ENCODE measurements at places on chromosomes 1 and 21.

DNA sequence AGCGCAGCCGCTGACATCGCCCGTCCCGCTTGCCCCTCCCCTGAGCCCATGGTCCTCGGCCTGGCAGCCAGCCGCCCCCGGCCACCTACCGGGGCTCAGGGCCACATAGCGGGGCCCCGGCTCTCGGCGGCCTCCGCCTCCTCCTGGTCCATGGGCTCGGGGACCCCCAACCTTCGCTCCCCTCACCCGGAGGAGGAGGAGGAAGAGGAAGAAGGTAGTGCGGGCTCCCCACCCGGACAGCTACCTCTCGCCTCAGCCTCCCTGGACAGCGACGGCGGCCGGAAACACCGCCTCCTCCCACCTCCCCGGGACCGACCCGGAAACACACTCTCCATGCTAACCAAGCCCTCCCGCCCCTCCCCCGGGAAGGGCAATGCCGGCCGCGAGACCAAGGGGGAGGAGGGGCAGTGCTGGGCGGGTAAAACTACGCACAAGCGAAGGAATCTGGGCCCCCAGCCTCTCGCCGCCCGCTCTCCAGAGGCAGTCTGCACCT lies at the start of gene KIAA0319L:
Gene KIAA0319L, minus strand, starts transcription at position 286 of the 493 bp plus-strand sequence. CDS start 2,912 bp downstream, outside the sequence.
- peak; percentile 84 for DNase-seq

GRCh38 chr1:72601035-72601674 lies 318.8 kb upstream of the NEGR1 start:
- DNase-seq, result no peak

- peak; percentile 7 for DNase-seq
Measured at GRCh38 chr1:208631506-208631905, 387.3 kb upstream of the PLXNA2 start.

- DNase-seq, result no peak
Measured at GRCh38 chr21:46111193-46111571, 13.3 kb downstream of the COL6A2 start.

DNA sequence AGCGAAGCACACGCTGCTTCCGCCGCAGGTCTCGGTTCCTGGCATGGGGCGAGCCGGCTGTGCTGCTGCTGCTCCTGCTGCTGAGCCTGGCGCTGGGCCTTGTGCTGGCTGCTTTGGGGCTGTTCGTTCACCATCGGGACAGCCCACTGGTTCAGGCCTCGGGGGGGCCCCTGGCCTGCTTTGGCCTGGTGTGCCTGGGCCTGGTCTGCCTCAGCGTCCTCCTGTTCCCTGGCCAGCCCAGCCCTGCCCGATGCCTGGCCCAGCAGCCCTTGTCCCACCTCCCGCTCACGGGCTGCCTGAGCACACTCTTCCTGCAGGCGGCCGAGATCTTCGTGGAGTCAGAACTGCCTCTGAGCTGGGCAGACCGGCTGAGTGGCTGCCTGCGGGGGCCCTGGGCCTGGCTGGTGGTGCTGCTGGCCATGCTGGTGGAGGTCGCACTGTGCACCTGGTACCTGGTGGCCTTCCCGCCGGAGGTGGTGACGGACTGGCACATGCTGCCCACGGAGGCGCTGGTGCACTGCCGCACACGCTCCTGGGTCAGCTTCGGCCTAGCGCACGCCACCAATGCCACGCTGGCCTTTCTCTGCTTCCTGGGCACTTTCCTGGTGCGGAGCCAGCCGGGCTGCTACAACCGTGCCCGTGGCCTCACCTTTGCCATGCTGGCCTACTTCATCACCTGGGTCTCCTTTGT lies 2.6 kb downstream of the TAS1R3 start:
- DNase-seq, result no peak

DNA sequence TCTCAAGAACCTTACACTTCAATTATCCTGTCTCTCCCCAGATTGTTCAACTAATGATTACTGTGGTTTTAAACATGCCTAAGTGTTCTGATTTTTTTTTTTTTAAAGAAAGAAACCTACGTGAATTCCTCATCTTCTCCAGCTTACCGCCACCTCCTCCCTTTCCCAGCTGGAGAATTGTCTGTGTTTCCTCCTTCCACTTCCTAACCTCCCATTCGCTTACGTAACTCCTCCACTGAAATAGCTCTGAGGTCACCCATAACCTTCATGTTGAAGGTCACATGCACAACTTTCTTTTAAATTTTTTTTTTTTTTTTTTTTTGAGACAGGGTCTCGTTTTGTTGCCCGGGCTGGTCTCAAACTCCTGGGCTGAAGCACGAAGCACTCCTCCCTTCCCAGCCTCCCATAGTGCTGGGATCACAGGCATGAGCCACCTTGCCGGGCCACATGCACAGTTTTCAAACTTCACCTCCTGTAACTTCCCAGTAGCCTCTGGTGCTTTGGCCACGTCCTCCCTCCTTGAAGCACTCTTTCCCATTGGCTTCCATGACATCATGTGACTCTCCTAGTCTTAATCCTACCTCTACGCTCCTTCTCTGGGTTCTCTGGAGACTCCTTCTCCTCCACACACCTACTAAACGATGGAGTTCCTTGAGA lies 9.8 kb upstream of the CAPZB start:
- DNase-seq, result no peak

- no peak for DNase-seq
Measured at GRCh38 chr1:54342288-54342687, 63.9 kb downstream of the SSBP3 start.

DNA sequence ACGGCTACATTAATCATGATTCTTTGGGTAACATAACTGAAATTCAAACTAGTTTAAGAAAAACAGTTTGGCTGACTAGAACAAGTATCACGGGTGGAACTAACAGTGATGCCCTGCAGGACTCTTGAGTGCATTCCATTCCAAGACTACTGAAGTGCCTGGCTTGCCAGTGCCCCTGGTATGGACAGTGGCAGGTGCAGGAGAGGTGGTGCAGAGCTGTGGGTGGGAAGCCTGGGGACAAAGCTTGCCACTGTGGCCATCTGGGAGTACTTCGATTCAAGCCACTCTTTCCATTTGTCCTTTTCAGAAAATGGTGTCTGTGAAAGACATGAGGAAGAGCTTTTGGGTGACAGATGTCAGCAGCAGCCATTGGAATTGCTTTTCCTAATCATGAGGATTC lies 166.5 kb downstream of the RRAGC start:
- no peak for DNase-seq

- DNase-seq, result no peak
Measured at GRCh38 chr1:1439546-1440261, 4.2 kb downstream of the VWA1 start.

GRCh38 chr1:53377438-53377841 lies 49.6 kb upstream of the LRP8 start:
- no peak for DNase-seq

DNA sequence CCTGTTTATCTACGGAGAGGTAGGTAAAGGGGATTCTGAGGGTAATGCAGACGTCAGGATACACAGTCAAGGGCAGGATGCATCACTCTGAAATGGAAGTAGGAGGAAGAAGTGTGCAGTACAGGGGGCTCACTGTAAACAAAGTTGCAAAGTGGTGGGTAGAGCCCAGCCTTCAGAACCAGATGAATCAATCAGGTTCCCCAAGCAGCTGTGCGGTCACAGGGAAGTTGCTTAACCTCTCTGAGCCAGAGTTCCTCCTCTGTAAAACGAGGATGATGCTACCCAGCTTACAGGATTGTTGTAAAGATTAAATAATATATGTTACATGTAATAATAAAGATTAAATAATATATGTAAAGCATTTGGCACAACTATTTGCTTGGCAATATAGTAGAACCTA lies 13.5 kb upstream of the MYOM3 start:
- no peak for DNase-seq

GRCh38 chr1:66563094-66563800 lies 29.3 kb downstream of the SGIP1 start:
- DNase-seq, result peak; percentile 63

- DNase-seq, result no peak
Measured at GRCh38 chr1:147223740-147224615, 1.2 kb downstream of the FMO5 start.

- peak; percentile 43 for DNase-seq
Measured at GRCh38 chr1:105485207-105485606, 1571.3 kb upstream of the PRMT6 start.

Data from epithelial cell of esophagus (primary cell).